ENCODE measurements at places on chromosomes 4 and X.

- peak; percentile 71 for DNase-seq
Observed at GRCh38 chrX:103629318-103630170, 769 bp downstream of the TCEAL1 start.

- DNase-seq, result no peak
Observed at GRCh38 chrX:139825618-139826017, 107.2 kb downstream of the ATP11C start.

DNA sequence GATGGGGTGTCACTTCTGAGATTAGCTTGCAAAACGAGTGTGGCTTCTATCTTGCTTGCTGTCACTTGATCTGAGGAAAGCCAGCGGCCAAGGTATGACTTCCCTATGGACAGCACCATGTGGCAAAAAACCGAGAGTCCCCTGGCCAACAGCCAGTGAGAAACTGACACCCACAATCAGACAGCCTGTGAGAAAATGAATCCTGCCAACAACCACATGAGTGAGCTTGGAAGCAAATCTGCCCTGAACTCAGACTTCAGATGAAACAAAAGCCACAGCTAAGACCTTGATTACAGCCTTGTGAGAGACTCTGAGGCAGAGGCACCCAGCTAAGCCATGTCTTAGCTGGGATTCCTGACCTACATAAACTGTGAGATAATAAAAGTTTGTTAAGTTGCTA, 45.5 kb downstream of the PPP1R2C start:
- DNase-seq, result no peak

GRCh38 chr4:151792995-151793394, 32.2 kb upstream of the GATB start:
- DNase-seq, result no peak

- DNase-seq, result no peak
Observed at GRCh38 chr4:142473960-142474338, 372.2 kb downstream of the INPP4B start.

- DNase-seq, result no peak
Observed at GRCh38 chrX:43166874-43167273, 388.9 kb upstream of the PPP1R2C start.

GRCh38 chr4:124708517-124709300, 3.8 kb downstream of the ANKRD50 start:
- peak; percentile 45 for DNase-seq

DNA sequence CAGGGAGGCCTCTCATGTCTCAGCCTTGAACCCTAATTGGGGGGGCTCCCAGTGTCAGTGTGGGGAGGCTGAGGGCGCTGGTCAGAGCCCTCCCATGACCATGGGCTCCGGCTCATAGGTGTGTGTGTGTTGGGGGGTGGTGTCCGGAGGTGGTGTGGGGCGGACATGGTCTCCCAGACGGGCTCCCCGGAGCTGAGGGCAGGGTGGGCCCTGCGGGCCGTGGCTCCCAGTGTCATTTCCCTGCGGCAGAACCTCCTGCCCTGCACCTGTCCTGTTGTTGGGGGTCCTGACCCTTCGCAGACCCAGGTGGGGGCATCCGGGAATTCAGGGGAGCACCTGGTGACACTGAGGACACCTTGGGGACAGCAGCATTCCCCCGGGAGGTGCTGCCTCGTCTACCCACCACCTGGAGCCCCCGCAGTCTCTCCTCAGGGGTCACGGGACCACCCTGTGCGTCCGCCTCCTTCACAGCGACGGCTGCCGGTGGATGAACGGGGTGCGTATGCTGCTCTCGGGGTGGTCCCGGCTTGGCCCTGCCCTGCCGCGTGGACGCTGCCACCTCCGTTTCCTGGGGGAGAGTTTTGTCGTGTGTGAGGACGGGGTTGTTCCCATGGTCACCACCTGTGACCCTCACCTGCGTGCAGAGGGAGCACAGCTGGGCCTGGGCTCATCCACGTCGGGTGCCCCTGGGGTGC, 14.5 kb upstream of the GTPBP6 start:
- DNase-seq, result no peak

GRCh38 chrX:153565996-153566580, 32.9 kb downstream of the CCNQ start:
- no peak for DNase-seq

- no peak for DNase-seq
Observed at GRCh38 chr4:7281691-7282665, 89.6 kb downstream of the SORCS2 start.

- no peak for DNase-seq
Observed at GRCh38 chr4:71832049-71832448, 48.2 kb upstream of the GC start.

- no peak for DNase-seq
Observed at GRCh38 chr4:52873191-52873590, 11.1 kb downstream of the RASL11B start.

- DNase-seq, result peak; percentile 50
Observed at GRCh38 chrX:40773809-40774208, 38.5 kb upstream of the MED14 start.

GRCh38 chrX:53695946-53696549, 9.5 kb upstream of the HUWE1 start:
- DNase-seq, result no peak

GRCh38 chr4:4872314-4872903, 12.9 kb downstream of the MSX1 start:
- no peak for DNase-seq

DNA sequence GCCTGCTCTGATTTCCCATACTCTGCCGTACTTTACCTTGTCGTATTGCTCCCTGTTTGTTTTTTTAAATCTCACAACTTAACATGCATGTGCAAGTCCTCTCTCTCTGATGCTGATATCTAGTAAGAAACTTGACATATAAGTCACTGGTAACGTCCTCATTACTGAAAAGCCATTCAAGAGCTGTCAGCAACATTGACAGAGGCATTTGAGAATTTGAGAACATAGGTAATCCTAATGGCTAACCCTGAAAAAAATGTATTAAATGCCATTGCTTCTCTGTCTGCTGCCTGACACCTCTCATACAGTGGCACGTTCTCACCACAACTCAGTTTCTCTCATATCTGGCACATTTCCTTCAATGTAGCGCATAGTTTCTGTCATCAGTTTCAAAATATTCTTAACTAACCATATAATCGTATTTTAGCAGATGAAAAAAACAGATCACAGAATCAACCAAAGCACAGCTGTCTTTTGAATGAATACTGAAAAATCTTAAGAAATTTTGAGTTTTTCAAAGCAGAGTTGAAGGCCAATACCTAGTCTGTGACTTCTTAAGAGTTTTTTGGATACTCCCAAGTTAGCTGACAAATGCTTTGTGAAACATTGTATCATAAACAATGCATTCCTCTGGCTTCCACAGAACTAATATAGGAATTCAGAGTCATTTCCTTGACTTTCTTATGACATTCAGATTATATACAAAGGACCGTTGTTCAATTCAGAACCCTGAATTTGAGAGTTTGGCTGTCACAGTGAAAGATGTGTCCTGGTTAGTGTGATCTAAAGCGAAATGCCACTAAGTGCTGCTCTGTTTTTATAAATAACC, 996.4 kb downstream of the C4orf33 start:
- no peak for DNase-seq

DNA sequence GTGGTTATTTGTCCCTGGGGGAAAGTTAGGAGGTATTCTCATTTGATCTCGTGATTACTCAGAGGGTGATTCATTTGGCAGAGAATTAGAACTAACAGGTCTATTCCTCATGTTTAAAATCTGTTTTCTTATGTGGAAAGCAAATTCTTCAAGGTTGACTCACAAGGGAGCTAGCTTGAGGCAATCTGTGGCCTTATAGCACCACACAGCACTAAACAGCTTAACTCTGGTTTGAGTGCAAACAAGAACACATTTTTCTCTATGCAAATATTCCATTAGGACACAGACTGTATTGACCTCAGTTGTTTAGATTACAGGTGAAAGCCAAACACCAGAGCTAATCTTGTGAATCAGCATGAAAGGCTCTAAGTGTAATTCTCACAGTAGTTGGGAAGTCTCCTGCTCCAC, 694.4 kb upstream of the POU3F4 start:
- DNase-seq, result peak; percentile 69

DNA sequence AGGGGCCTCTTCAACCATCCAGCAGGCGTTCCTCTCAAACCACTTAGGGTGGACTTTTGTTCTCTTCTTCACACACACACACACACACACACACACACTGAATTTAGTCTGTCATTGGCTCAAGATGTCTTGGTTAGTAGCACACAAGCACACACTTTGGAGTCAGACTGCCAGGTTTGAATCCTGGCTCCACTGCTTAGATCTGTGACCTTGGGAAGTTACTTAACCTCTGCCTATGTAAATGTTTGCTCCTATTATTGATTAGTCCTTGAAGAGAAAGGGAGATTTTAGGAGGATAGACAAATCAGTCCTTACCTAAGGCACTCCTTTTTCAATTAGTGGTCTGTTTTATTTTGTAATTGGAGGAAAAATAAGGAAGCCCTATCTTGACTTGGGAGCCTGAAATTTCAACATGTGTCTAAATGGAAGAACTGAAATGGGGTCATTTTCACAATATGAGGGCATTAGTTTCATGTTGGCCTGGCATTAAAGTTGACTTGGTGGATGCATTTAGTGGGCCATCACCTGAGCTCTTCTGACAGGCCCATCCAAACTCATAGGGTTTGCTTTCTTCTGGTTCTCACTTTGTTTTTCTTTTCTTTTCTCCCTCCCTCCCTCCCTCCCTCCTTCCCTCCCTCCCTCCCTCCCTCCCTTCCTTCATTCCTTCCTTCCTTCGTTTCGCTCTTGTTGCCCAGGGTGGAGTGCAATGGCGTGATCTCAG, 13.3 kb upstream of the TMEM131L start:
- DNase-seq, result no peak

DNA sequence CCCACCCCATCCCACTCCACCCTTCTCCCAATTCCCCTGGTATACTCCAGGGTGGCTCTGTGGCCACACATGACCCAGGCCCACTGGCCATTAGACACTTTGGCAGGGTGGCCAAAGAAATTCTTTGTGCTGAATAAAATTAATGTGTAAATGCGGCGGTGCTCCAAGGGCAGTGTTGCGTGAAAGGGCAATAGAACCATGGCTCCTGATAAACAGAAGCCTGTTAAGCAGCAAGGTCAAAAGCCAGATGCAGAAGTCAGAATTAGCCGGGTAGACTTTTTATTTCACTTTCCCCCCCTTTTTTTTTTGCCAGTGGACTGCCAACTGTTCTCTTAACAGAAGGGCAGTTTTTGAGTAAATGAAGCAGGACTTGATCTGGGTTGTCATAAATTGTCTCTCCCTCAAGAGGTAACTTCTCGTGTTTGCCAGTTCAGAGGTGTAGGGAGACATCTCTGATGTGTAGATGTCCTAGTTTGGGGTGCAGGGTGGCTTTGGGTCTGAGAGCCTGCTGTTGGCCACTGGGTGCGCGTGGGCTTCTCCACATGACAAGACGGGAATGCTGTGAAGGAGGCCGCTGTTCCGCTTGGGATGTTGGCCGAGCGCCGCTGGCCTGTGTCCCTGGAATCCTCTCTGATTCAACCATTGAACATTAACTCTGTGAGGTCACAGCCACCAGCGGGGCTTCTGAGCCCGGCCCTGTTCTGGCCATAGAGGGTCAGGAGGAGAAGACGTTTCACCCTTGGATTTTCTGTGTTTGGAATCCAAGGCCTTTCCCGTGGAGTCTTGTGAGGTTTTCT, 139.5 kb downstream of the TBL1X start:
- DNase-seq, result no peak

DNA sequence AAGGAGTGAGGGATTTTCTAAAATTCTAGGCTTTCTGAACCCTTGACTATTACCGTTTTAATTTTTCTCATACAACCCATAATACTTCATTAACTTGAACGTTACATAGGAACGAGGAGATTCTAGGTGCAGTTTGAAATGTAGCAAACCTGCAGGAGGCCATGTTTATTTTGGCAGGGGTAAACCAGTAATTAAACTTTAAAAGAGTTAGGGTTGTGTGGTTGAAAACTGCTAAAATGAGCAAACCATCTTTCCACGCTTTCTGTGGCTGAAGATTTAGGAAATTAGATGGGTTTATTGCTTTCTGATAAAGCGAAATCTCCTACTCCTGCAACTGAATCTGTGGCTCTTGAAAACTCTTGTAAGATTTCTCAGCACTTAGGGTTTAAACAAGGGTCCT, 1.7 kb downstream of the PHEX start:
- no peak for DNase-seq

GRCh38 chr4:174524242-174524641, 2.0 kb upstream of the HPGD start:
- DNase-seq, result no peak

GRCh38 chr4:154983714-154984113, 202.6 kb downstream of the RBM46 start:
- DNase-seq, result no peak

- DNase-seq, result no peak
Observed at GRCh38 chr4:66501997-66502396, 831.7 kb upstream of the EPHA5 start.

DNA sequence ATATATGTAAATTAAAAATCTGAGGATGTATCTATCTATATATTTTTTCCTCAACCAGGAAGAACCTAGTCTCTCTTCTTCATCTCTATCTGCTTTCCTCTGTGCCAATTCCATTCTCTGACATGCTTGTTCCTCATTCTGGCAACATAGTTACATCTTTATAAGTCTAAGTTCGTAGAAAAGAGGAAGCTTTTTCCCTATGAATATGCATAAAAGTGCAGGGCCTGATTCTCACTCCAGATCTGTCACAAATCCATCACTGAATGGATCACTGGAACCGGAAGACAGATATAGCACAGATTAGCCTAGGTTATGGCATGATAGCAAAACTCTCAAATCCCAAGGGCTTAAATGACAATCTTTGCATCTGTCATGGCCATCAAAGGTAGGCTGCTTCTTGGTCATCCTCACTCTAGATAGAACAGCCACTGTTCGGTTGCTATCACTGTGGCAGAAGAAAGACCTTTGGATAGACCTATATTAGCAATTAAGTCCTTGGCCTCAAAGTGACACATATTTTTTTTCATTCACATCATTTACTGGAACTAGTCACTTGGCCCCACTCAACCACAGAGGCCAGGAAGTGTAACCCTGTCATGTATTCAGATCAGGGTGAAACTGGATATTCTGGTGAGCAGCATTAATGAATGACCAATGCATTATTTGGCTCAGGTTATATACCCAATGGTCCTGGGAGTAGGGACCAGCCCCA, 22.2 kb downstream of the DTHD1 start:
- no peak for DNase-seq

GRCh38 chr4:60575336-60575735, 624.8 kb upstream of the ADGRL3 start:
- no peak for DNase-seq

DNA sequence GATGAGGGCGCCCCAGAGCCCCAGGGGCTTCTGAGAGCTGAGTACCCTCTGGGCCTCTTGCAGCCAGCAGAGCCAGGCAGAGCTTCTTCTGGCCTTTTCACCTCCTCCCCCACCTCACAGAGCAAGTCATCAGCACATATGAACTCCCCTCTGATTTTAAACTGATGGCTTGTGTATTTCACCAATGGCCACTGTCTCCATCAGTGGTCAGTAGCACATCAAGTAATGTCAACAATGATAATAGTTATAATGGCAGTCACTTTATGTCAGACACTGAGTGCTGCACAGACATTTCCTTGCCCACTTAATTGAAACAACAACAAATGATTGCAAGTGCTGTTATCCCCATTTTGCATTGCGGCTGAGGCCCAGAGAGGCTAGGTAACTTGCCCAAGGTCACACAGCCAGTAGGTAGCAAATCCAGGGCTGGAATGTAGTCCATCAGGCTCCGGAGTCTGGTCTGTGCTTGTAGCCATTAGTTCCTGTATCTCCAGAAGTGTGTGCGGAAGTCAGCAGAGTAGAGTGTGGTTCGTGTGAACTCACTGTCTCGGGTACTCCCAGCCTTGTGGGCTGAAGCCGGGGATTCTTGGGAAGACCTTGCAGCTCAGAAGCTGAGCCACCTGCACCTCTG, 3.0 kb downstream of the ATP2B3 start:
- no peak for DNase-seq
